ENCODE measurements at places on chromosomes 5 and 9.

DNA sequence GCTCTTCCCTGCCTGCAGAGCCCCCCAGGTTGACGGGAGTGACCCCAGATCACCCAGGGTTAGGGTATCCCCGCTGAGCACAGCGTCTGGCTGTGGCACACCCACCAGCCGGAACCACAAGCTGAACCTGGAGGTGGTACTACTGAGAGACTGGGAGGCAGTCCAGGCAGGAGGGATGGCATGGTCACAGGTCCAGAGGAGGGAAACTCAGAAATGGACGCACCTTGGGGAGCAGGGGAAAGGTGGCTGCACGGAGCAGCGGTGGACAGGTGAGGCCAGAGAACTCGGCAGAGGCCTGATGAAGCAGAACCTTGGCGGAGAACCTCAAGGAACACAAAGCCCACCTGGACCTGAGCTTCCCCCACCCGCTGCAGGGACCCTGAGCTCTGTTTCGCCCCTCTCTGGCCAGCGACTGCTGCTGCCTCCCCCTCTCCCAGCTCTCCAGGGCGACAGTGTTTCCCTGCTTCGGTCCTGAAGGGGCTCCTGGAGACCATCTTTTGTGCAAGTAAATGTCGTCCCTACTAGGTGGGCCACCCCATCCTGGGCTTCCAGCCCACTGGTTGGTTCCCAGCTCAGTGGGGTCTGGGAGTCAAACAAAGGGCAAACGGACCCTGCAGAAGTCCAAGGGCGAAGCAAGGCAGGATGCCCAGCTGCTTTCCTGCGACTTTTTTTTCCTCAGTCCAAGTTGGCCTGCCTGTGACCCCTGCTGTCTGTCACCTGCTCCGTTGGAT lies 845 bp downstream of the ADGRD2 start:
- H3K4me3 ChIP-seq = no peak overlapping the region
- peaks cover 67% of the 10 kb centered on the region for H3K27me3 ChIP-seq
- no peak for DNase-seq
- H3K4me1 ChIP-seq = peaks cover 4% of the 10 kb centered on the region
- H3K36me3 ChIP-seq = no peaks in the 10 kb centered on the region
- H3K27ac ChIP-seq = no peak overlapping the region

DNA sequence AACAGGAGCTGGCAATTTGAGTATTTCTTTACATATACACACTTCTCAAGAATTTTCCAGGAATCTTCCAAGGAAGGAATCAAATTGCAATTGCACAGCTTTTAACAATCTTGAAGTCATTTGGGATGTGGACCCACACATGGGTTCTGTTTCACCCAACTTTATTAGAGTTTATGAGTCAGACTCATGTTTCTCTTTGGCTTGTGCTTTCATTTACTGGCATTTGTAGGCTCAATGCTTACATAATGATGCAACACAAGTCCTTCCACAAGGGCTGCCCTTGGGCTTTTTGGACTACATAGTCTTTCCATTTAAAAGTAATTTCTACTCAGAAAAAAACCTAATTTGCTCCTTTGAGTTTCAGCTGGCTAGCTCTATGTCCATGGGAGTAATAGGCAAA lies 4.6 kb upstream of the CDC37L1 start:
- H3K4me3 ChIP-seq = no peak overlapping the region
- H3K36me3 ChIP-seq = no peaks in the 10 kb centered on the region
- peaks cover 4% of the 10 kb centered on the region for H3K27me3 ChIP-seq
- H3K27ac ChIP-seq = no peak overlapping the region
- no peak for DNase-seq

DNA sequence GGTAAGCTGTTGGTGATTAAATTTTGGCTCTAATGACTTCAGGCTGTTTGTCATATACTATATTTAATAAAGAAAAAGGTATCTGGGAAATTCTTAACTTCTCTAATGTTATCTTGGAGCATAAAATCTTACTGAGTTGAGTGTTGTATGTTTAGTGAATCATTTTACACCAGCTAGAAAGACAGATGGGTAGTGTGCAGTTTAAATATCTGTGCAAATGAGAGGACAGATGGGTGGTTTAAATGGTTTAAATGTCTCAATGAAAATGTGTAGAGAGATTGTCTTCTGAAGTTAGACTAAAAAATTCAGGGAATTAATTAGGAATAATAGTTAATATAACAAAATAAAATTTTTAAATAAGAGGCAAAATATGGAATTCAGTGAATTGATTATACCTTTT lies 114.5 kb downstream of the FER start:
- no peaks in the 10 kb centered on the region for H3K4me1 ChIP-seq
- no peak overlapping the region for H3K27ac ChIP-seq
- no peaks in the 10 kb centered on the region for H3K36me3 ChIP-seq
- H3K4me3 ChIP-seq = no peak overlapping the region

- H3K27ac ChIP-seq = peak overlapping the region; percentile 66
- H3K4me1 ChIP-seq = peaks cover 65% of the 10 kb centered on the region
- H3K4me3 ChIP-seq = peak overlapping the region; percentile 87
- H3K27me3 ChIP-seq = no peaks in the 10 kb centered on the region
Measured at GRCh38 chr5:151077967-151078366, 2.9 kb downstream of the TNIP1 start.

- H3K27me3 ChIP-seq = peaks cover 68% of the 10 kb centered on the region
- peaks cover 22% of the 10 kb centered on the region for H3K36me3 ChIP-seq
- DNase-seq = no peak
- no peak overlapping the region for H3K4me3 ChIP-seq
- peaks cover 10% of the 10 kb centered on the region for H3K4me1 ChIP-seq
- no peak overlapping the region for H3K27ac ChIP-seq
Measured at GRCh38 chr5:93592883-93593282, 9.9 kb downstream of the NR2F1 start.

DNA sequence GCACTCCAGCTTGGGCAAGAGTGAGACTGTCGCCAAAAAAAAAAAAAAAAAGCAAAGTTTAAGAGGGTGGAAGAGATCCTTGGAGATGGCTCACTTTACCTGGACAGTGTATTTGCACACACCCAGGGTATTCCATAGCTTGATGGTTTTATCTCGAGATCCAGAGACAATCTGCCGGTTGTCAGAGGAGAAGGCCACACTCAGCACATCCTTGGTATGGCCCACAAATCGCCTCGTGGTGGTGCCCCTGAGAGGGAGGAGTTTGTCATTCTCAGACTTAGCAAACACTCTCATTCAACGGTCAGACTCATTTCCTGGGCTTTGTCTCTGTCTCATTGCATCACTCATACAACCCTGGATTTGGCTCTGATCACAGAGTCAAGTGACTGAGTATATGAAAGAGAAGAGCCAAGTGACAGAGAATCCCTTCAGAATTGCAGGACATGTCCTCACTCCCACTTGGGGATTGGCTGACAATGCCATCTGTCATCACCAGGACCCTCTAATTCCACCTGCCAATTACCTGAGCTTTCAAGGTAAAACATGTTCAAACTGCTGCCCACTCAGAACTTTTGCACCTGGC lies 2.2 kb downstream of the RACK1 start:
- DNase-seq = peak; percentile 27
- H3K27me3 ChIP-seq = no peaks in the 10 kb centered on the region
- H3K4me3 ChIP-seq = peak overlapping the region; percentile 99
- H3K4me1 ChIP-seq = peaks cover 60% of the 10 kb centered on the region
- H3K36me3 ChIP-seq = peaks cover 85% of the 10 kb centered on the region

- H3K4me1 ChIP-seq = peaks cover 2% of the 10 kb centered on the region
- DNase-seq = no peak
- no peaks in the 10 kb centered on the region for H3K36me3 ChIP-seq
- H3K4me3 ChIP-seq = no peak overlapping the region
- H3K27me3 ChIP-seq = no peaks in the 10 kb centered on the region
Measured at GRCh38 chr9:137366891-137367381, 56.0 kb downstream of the EXD3 start.

GRCh38 chr9:124342402-124342775 lies 72.9 kb downstream of the PSMB7 start:
- DNase-seq = no peak
- H3K36me3 ChIP-seq = peaks cover 10% of the 10 kb centered on the region
- H3K4me3 ChIP-seq = no peak overlapping the region
- H3K27ac ChIP-seq = no peak overlapping the region
- no peaks in the 10 kb centered on the region for H3K27me3 ChIP-seq

DNA sequence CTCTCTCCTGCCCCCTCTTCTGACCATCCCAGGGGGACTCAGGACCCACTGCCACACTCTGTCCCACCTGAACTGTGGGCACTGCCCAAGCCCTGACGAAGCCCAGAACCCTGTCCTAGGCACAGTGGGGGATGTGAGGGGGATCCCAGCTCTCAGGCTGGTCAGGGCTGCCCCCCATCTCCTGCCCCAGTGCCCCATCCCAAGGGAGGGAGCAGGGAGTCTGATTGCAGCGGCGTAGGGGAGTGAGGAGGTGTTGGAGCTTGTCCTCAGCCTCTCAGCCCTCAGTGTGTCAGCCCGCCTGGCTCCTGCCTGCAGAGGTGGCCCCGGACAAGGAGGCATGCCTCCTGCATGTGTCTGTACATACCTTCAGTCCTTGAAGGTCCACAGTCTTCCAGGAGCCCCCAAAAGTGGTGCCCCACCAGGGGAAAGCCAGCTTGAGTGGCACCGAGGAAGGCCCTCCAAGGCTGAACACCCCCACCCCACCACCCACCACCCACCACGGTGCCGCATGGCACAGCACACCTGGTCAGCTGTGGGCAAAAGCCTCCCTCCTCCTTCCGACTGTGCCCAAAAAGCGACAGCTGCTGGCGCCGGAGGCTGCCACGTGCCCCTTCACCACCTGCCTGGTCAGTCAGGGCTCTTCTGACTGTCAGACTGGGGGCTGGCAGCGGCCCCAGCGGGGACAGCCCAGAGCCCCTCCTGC lies 930 bp downstream of the SARDH start:
- H3K36me3 ChIP-seq = peaks cover 2% of the 10 kb centered on the region
- H3K27ac ChIP-seq = peak overlapping the region; percentile 82
- DNase-seq = no peak
- no peaks in the 10 kb centered on the region for H3K27me3 ChIP-seq
- peak overlapping the region; percentile 70 for H3K4me3 ChIP-seq

GRCh38 chr9:116569111-116569510 lies 118.0 kb upstream of the TRIM32 start:
- H3K4me3 ChIP-seq = no peak overlapping the region
- no peaks in the 10 kb centered on the region for H3K27me3 ChIP-seq
- H3K27ac ChIP-seq = no peak overlapping the region
- H3K4me1 ChIP-seq = no peaks in the 10 kb centered on the region
- no peak for DNase-seq

DNA sequence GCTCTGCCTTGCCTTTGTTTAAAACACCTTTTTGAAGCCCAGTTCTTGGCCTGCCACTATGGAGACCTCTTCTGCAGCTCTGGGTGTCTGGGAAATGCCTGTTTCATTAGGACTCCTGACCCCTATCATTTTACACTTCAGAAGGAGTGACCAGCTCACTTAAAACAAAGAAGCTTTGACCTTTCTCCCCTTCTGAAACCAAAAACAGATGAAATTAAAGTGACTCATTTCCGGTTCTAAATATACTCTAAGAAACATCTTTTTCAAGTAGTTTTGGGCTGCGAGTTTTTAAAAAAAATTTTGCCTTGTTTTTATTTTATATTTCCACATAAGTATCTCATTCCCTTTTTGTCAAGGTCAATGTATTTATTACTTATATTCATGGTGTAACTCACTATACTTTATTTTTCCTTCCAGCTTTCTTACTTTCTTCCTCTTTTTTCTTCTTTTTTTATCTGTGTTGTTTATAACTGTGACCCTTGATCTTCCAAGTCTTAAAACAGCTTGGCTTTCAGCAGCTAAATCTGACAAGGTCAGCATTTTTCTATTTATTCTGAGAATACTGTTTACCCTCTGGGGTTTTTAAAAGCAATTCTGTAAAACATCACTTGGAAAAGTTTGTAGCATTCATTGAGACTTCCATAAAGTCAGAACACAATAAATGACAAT lies 672.9 kb downstream of the NR2F1-AS1 start:
- H3K4me3 ChIP-seq = no peak overlapping the region
- no peak for DNase-seq
- no peak overlapping the region for H3K27ac ChIP-seq
- no peaks in the 10 kb centered on the region for H3K27me3 ChIP-seq
- H3K36me3 ChIP-seq = no peaks in the 10 kb centered on the region

GRCh38 chr5:173291722-173292658 lies 36.2 kb downstream of the STC2 start:
- H3K27ac ChIP-seq = no peak overlapping the region
- peaks cover 15% of the 10 kb centered on the region for H3K4me1 ChIP-seq
- H3K36me3 ChIP-seq = no peaks in the 10 kb centered on the region
- DNase-seq = no peak
- no peak overlapping the region for H3K4me3 ChIP-seq
- peaks cover 81% of the 10 kb centered on the region for H3K27me3 ChIP-seq

DNA sequence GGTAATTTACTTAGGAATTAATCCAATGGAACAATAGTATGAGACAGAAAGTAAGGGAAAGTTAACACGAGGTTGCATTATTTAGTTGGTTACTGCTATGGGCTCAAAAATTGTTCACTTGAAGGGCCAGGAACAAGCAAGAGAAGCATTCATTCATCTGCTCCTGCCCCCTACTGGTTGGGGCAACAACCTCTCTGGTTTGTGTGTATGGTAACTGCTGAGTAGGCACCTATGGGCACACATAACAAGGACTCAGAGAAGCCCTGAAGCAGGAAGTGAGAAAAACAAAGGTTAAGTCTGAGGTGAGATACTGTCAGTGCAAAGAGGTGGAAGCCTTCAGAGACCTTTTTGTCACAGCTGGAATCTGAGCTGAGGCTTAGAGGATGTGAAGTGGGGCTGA lies 34.4 kb upstream of the RANBP6 start:
- H3K4me1 ChIP-seq = peaks cover 13% of the 10 kb centered on the region
- H3K4me3 ChIP-seq = no peak overlapping the region
- no peaks in the 10 kb centered on the region for H3K36me3 ChIP-seq
- H3K27ac ChIP-seq = no peak overlapping the region
- H3K27me3 ChIP-seq = peaks cover 28% of the 10 kb centered on the region

GRCh38 chr5:131814990-131815389 lies 18.2 kb upstream of the FNIP1 start:
- H3K4me1 ChIP-seq = peaks cover 2% of the 10 kb centered on the region
- no peaks in the 10 kb centered on the region for H3K27me3 ChIP-seq
- no peaks in the 10 kb centered on the region for H3K36me3 ChIP-seq
- DNase-seq = no peak
- no peak overlapping the region for H3K4me3 ChIP-seq
- no peak overlapping the region for H3K27ac ChIP-seq

GRCh38 chr5:177455036-177455660 lies 8.5 kb downstream of the PRR7 start:
- DNase-seq = peak; percentile 95
- peaks cover 21% of the 10 kb centered on the region for H3K4me1 ChIP-seq
- H3K27ac ChIP-seq = peak overlapping the region; percentile 86
- H3K36me3 ChIP-seq = peaks cover 69% of the 10 kb centered on the region
- peak overlapping the region; percentile 83 for H3K4me3 ChIP-seq

- H3K27ac ChIP-seq = no peak overlapping the region
- H3K4me3 ChIP-seq = no peak overlapping the region
- DNase-seq = no peak
- peaks cover 6% of the 10 kb centered on the region for H3K36me3 ChIP-seq
Measured at GRCh38 chr9:69385581-69386033, 60.6 kb downstream of the ENTREP1 start.

- peaks cover 6% of the 10 kb centered on the region for H3K4me1 ChIP-seq
- H3K27me3 ChIP-seq = no peaks in the 10 kb centered on the region
- H3K27ac ChIP-seq = peak overlapping the region; percentile 44
- H3K36me3 ChIP-seq = peaks cover 12% of the 10 kb centered on the region
- no peak for DNase-seq
Measured at GRCh38 chr9:4826417-4827166, 33.8 kb downstream of the RCL1 start.
